ENCODE measurements at places on chromosomes 6 and 20.

DNA sequence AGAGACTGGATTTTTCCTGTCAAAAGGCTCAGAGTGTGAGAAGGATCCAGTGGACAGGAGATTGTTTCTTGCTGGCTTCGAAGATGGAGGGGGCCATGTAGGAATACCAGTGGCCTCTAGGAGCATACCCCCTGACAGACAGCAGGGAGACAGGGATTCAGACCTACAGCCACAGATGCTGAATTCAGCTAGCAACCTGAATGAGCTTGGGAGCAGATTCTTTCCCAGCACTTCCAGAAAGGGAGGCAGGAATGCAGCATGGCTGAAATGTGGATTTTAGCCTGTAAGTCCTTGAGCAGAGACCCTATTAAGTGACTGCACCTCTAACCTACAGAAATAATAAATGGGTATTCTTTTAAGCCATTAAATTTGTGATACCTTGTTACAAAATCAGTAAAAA is 44.6 kb downstream of the STXBP5 start:
- DNase-seq, result no peak

DNA sequence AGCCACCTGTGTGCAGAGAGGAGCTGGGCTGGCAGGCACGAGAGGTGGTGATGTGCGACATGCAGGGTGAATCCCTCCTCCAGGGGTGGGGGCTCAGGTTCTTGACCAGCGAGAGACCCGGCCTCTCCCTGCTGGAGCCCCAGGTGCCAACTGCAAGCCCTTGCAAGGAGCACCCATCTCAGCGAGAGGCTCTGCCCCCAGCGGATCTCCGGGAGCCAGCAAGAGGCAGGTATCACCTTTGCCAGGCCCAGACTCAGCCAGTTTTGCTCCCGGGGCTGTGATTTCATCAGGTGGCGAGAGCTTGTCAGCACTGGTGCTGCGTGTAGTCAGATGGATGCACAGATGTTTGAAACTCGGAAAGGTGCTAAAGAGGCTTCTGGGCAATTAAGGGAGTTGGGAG is 87.7 kb downstream of the TFAP2C start:
- no peak for DNase-seq

DNA sequence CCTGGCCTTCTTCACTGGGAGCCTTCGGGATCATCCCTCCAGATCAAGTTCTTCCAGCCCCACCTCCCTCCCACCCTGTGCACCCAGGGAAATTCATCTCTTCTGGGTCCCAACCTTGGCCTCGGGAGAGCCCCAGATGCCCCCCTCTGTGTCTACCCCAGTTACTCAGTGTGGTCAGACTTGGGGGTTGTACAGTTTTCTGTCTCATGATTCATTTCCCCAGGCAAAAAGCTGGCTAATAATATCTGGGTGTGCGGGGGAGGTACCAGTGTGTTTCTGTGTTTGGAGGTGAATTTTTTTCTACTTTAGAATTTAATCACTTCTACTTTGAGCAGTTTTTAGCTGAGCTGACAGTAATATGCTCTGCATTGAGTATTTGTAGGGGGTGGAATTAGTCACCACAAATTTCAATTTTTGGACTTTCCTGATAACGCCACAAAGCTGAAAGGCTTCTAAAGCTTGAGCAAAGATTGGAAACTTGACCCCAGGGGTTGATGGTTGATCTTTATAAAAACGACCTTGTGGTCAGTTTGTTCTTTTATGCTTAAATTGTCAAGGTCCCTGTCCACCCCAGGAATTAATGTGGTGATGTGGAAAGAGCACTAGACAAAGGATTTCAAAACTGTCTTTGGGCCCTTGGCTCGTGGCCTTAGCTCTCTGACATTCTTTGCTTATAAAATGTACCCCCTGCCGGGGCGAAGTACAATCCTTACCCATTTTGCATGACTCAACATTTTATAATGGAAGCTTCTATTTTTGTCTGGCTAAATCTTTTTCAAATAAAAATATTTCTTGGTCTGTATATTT is 284.7 kb upstream of the TAB2 start:
- DNase-seq, result no peak

DNA sequence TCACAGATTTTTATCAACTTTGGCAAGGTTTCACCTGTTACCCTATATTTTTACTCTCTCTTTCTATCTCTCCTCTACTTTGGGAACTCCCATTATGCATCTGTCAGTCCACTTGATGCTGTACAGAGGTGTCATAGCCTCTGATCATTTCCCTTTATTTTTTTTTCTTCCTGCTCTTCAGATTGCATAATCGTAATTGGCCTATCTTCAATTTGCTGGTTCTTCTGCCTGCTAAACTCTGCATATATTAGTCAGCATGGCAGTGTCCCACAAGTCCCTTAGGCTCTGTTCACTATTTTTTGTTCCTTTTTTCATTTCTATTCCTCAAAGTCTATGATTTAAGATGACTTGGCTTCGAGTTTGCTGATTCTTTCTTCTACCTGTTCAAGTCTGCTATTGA is 44.7 kb upstream of the MICB start:
- no peak for DNase-seq

DNA sequence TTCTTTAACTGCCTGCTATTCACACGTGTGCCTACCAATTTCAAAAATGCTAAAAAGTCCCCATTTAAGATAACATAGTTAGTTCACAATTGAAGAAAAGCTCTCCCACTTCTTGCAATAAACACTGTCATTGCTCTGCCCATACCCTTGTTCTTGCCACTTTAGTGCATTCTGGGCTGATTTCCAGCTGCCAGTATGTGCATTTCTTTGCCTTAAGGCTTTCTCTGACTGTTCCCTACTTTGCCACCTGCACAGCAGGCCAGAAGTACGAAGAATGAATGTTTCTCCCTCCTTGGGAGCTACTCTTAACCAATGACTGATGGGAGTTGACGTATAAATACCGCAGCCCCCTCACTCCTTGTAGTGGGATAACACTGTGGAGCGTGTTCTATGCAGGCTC is 16.0 kb upstream of the ATRN start:
- DNase-seq, result no peak

DNA sequence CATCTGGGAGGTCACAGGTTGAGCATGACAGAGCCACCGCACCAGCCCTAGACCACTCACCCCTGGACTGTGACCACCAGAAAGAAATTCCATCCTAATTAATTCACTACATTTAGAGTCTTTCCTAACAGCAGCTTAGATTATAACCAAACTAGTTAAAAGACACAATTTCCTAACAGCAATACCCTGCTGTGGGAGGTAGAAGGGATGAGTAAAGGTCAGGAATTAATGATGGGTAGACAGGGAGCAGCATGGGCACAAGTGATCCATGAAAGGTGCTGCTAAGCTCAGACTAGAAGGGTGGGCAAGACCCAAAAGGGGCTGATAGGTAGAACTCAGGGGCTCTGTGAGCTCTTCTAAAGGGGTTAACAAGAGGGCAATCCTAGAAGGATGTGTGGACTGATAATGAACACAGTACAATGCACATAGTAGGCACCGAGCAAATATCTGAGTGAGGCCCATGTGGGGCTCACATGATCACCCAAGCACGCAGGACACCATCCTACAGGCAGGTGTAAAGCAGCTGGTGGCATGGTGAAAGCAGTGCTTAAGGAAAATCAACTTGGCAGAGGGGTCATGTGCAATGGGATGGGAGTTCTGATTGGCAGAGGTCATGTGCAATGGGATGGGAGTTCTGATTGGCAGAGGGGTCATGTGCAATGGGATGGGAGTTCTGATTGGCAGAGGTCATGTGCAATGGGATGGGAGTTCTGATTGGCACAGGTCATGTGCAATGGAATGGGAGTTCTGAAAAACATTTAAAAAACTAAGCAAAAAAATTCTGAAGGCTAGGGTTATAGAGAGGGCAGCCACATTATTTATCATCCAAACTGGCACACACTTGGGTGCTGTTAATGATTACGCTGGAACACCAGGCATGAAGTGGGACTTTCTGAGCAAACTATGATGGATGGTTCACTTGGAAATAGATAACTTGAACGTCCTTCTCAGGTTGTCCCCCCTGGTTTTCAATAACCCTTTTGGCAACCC is 188.2 kb upstream of the FOXQ1 start:
- no peak for DNase-seq

- no peak for DNase-seq
Measured at GRCh38 chr6:166056637-166057036, 111.0 kb downstream of the TBXT start.

DNA sequence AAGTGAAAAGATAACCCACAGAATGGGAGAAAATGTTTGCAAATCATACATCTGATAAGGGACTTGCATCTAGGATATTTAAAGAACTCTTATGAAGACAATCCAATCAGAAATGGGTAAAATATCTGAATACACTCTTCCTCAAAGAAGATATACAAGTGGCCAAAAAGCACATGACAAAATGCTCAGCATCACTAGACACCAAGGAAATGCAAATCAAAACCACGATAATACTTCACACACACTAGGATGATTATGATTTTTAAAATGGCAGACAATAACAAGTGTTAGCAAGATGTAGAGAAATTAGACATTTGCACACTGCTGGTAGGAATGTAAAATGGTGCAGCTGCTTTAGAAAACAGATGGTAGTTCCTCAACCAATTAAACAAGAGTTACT is 34.8 kb upstream of the SIRT5 start:
- DNase-seq, result no peak

GRCh38 chr6:393391-394221 is 2.1 kb downstream of the IRF4 start:
- no peak for DNase-seq

DNA sequence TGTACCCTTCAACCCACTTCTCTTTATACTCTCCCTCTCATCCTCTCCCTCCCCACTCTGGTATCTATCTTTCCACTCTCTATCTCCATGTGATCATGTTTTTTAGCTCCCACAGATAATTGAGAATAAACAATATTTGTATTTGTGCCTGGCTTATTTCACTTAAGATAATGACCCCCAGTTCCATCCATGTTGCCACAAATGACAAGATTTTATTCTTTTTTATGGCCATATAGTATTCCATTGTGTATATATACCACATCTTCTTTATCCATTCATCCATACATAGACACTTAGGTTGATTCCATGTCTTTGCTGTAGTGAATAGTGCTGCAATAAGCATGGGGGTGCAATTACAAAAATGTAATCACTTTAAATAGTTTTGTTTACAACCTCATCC is 62.3 kb downstream of the LY86 start:
- no peak for DNase-seq

- no peak for DNase-seq
Measured at GRCh38 chr20:22675341-22675740, 91.0 kb upstream of the FOXA2 start.

DNA sequence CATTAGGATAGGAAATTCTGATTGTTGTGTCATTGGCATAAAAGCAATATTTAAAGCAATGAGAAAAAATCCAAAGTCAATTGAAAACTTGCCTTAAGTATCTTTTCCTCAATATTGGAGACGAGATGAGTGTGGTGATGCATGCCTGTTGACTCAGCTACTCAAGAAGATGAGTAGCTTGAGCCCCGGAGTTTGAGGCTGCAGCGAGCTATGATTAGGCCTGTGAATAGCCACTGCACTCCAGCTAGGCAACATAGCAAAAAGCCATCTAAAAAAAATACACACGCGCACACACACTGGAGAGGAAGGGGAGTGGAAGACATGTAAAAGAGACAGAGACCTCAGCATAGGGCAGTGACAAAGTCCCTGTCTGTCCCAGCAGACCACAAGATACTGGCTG is 9.7 kb upstream of the MARCKS start:
- DNase-seq, result no peak

DNA sequence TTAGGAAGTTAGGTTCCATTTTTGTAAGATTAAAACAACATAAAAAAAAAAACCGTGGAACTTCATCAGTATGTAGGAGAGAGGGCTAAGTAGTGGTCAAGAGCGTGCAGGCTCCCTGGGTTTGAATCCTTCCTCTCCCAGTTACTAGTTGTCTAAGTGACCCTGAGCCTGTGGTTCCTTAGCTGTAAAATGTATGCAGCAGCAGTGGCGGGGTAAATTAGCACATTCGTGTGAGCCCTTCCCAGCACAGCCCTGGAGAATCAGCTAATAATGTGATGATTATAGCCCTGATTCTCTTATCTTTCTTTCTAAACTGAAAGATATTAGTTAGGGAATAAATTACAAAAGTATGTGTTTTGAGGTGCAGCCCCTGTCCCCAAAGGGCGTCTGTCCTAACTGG is 32.6 kb downstream of the TM9SF4 start:
- no peak for DNase-seq

GRCh38 chr6:111536910-111537527 is 54.0 kb upstream of the REV3L start:
- DNase-seq, result no peak

- DNase-seq, result no peak
Measured at GRCh38 chr20:53940360-53940702, 130.1 kb downstream of the BCAS1 start.

DNA sequence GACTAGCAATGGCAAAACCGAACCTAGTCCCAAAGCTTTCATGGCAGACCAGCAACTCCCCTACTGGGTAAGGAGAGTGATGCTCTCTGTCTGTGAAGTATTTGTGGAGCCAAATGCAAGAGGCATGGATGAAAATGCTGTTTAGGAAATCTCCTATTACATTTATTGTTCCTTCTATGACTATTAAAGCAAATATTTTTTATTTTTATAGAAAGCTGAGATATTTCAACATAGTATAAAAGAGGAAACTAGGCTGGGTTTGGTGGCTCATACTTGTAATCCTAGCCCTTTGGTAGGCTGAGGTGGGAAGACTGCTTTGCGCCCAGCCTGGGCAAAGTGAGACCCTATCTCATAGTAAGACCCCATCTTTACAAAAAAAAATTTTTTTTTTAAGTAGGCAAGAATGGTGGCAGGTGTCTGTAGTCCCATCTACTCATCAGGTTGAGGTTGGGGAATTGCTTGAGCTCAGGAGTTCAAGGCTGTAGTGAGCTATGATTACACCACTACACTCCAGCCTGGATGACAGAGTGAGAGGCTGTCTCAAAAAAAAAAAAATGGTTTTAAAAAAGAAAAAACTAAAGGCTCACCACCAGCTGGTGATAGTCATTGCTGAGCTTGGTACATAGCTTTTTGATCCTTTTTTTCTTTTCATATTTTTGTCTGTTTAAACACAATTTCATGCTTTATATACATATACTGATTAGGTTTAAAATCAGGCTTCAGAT is 11.3 kb downstream of the KDM1B start:
- DNase-seq, result no peak

DNA sequence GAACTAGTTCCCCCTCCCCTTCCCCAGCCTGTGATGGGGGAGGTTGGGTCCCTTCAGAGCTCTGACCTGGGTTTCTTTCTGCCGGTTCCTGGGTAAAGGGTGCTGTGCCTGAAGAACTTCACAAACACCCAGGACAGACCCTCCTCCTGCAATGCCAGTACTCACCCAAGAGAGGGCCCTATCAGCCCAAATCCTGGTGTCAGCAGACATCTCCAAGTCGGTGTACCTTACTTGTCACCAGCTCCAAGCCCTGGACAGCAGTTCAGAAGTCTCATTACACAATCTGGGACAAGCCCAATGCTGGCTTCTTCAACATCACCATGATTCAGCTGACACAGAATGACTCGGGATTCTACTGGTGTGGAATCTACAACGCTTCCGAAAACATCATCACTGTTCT is 467 bp downstream of the TREML4 start:
- DNase-seq, result no peak

DNA sequence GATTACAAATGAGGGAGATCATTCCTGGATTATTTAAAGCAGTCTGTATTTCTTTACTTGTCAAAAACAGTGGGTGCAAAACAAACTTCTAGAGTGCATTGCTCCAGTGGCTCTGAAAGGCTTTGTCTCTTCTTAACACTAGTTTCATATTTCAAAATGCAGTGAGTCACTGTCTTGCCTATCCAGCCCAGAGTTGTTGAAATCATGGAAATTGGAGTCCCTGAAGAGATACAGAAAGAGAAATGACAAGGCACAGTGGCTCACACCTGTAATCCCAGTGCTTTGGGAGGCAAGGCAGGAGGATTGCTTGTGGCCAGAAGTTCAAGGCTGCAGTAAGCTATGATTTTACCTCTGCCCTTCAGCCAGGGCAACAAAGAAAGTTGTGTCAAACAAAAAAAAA is 11.3 kb downstream of the SLC2A12 start:
- DNase-seq, result no peak

All from NT2/D1 (cell line).